ENCODE measurements at places on chromosomes 13 and 19.

DNA sequence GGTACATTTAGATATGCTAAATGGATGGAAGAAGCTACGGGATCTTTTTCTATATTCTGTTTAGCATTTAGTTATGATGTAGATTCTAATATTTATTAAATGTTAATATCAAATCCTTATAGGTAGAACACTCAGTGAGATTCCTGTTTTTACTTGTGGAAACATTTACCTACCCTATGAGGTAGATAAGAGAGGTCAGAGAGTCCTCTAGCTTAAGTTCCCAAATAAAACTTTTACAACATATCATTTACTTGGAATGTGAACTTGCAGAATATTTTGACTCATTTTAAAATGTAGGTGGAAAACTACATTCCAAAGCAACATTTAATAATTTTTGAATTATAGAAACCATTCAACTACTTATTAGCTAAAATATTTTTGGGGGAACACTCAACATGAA lies 63.7 kb downstream of the UBL3 start:
- no peak for DNase-seq

GRCh38 chr13:96229356-96229755 lies 139.4 kb downstream of the HS6ST3 start:
- DNase-seq = no peak

DNA sequence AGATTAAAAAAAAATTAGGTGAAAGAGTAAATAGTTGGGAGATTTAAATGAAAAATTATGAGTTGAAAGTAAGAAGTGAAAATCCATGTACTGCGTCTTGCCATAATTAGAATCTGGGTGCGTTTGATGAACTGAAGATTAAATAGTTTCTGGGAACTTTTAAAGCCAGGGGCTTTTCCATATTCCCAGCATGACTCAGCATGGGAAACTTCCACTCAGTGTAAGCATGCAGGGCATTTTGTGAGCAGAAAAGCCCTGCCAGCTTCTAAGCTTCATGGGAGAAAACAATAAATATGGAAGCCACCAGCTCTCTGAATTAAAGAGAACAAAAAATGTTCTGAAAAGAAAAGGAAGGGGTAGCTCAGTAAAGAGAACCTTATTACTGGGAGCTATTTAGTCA lies 62.0 kb upstream of the EDNRB start:
- no peak for DNase-seq

DNA sequence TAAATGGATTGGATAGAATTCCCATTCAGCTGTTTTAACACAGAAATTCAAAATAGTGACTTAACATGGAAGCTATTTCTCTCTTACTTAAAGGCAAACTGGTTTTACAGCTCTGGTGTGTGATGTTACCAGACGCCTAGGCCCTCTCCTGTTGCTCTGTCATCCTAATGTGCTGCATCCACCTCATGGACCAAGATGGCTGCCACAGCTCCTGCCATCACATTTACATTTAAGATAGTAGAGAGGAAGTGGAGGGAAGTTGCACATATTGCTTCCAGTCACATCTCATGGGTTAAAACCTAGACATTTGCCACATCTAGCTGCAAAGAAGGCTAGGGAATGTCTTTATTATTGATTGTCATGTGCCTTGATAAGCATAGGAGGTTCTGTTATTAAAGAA lies 157.5 kb downstream of the OXGR1 start:
- no peak for DNase-seq

GRCh38 chr19:18649371-18650020 lies 12.7 kb downstream of the KLHL26 start:
- DNase-seq = no peak

GRCh38 chr19:58473775-58474174 lies 2.4 kb upstream of the ZNF446 start:
- no peak for DNase-seq

DNA sequence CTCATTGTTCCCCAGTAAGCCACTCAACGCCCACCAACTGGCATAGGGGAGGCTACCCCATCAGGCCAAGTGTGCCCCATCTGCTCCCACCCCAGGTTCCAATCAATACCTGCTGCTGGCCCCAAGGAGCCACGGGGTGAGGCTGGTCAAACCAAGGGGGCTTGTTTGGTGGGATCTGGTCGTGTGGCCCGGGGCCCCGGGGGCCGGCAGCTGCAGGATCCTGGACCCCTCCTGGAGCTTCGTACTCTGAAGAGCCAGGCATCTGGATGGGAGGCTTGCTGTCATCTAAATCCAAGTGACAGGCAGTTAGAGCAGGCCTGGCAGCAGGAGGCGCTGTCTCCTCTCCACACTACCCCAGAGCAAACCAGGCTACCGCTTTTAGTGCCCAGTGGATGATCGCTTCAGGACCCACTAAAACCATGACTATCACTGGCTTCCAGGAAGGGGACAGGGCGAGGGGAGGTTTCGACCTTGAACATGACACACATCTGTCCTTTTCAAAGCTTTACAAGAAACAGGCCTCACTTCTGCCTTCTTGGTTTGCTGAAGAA lies 14.2 kb downstream of the CHERP start:
- no peak for DNase-seq

DNA sequence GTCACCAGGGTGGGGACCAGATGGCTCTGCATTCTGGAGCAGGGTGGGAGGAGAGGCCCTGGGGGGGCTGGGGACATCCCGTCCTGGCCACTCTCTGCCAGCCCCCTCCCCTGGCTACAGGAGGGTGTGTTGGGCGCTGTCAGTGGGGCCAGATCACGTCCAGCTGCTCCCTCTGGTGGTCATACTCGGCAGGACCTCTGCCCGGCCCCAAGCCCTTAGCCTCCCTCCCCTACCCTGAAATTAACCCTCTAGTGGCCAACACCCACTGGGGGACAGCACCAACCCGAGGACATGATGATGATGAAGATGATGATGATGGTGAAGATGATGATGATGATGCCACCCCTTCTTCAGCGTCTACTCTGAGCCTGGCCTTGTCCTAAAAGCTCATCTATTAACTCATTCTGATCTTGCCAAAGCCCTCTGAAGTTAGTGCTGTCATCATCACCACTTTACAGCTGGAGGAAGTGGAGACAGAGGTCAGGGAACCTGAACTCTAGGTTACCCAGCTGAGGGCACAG lies 590 bp upstream of the LGI4 start:
- DNase-seq = no peak

- no peak for DNase-seq
These were observed 32.2 kb upstream of the TM9SF2 start for GRCh38 chr13:99469041-99469440.

DNA sequence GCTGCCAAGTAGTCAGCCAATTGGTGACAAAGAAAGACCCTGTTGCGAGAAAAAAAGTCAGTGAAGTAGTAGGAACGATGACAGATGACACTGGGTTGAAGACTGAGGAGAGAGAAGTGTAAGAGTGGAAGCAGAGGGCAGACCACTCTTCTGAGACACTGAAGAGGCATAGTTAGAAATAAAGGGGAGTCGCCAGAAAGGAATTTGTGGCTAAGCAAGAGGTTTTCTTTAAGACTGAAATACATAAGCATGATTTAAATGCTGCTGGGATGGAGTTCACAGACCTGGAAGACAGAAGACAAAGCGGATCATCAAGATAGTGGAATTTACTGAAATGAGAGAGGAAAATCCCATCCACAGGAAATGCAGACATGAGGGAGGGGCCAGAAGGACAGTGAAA lies 56.2 kb upstream of the USPL1 start:
- no peak for DNase-seq

GRCh38 chr19:1574354-1575136 lies 6.4 kb upstream of the MEX3D start:
- DNase-seq = no peak

DNA sequence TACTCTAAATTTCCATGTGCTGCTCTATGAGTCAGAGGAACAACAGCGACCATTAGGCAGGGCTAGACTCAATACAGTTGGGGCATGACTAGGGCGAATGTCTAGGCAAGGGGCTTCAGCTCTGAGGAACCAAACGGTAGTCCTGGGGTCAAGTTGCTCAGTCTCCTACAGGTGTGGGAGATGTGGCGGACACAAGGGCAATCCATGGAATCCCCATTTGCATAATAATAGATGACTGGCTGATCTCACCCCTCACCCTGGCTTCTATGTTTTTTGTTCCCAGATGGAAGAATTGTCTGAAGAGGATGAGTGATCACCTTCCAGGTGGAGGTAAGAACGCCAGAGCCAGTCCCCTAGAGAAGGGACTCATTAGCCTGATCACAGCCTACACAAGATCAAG lies 1048.2 kb upstream of the MIR17HG start:
- DNase-seq = no peak
